GDM1 (cell line): ENCODE measurements at places on chromosomes 2 and 18.
A peak's percentile ranks its signal among the peaks of the same experiment; 100 is the strongest.

GRCh38 chr2:146278881-146279280 is 1565.9 kb upstream of the ACVR2A start:
- no peak for DNase-seq

DNA sequence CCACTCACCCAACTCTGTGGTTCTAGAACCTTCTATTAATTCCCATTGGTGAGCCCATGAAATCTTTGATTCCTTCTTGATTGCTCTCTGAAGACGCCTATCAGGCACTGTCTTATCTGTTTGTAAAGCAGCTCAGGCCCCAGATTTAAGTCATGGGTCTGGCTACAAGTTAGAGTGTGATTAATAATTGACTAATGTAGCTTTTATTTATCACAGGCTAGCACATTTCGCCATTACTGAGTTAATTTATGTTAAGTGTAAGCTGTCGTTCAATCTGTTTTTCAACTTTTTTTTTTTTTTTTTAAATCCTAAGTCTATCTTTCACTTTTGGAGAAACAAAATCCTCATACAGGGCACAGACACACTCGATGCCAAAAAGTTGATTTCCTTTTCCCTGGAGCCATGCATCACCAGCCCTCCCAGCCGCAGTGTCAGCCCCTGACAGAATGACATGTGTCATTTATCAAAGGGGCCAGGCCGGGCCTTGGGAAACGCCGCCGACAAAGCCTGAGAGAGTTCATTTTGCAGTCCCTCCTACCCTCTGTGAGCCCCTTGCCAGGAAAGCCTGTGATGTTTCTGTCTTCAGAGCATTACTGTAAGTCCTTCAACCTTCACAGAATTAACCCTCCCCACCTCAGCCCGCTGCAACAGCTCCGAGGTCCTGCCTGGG is 15.8 kb downstream of the TSHZ1 start:
- no peak for DNase-seq

GRCh38 chr18:3578621-3579020 is 128.6 kb downstream of the TGIF1 start:
- no peak for DNase-seq

GRCh38 chr2:231909631-231910030 is 16.6 kb downstream of the NPPC start:
- DNase-seq, result no peak

- DNase-seq, result no peak
Measured at GRCh38 chr2:39437522-39438296, 624 bp upstream of the MAP4K3 start.

GRCh38 chr2:148653437-148653836 is 8.9 kb downstream of the EPC2 start:
- no peak for DNase-seq

DNA sequence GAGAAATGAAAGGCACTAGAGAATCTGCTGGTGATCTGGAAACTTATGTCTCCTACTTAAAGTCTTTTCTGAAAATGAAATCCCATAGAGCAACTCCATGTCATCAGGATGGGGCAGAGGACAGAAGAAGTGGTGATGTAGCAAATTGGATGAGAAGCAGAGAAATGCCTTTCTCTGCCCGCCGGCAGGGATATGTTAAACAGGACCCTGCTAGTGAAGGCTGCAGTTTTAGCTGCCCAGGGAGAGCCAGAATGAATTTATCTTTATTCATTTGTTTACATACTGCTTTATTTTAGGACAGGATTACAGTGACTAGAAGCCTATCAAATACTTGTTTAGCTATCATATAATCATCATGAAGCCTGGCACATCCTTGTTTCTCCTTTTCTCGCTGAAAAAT is 247.0 kb downstream of the DOK6 start:
- DNase-seq, result no peak

DNA sequence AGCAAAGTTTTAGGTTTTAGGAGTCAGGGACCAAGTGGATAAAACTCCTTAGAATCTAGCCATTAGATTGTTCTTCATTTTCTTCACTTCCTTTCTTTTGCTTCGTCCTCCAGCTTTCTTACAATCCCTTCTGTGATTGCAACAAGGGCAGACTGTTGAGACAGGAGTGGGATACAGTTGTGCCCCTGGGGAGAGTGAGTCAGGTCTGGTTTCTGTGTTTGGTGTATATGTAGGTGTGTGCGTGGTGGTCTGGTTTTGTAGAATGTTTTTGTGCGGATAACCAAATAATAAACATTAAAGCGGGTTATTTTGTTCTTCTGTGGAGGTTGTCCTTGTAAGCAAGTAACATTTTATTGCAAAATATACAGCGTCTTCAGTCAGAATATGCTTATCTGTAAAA is 7.3 kb downstream of the INSIG2 start:
- DNase-seq, result no peak

DNA sequence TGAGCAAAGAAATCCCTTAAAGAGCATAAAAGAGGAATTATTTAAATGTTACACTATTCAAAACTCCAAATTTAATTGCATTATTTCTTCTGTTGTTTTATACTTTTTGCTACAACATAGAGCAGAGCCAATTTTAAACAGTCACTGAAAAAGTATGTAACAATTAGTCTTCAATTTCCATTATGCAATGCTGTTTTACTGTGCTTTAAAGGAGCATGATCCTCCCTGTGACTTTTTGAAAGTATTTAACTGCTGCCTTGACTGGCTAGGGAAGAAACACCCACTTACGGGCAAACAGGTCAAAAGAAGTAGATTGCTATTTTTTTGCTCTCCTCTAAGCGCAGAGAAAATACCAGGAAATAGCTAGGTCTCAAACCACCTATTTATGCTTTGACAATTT is 217.4 kb upstream of the GCFC2 start:
- no peak for DNase-seq

DNA sequence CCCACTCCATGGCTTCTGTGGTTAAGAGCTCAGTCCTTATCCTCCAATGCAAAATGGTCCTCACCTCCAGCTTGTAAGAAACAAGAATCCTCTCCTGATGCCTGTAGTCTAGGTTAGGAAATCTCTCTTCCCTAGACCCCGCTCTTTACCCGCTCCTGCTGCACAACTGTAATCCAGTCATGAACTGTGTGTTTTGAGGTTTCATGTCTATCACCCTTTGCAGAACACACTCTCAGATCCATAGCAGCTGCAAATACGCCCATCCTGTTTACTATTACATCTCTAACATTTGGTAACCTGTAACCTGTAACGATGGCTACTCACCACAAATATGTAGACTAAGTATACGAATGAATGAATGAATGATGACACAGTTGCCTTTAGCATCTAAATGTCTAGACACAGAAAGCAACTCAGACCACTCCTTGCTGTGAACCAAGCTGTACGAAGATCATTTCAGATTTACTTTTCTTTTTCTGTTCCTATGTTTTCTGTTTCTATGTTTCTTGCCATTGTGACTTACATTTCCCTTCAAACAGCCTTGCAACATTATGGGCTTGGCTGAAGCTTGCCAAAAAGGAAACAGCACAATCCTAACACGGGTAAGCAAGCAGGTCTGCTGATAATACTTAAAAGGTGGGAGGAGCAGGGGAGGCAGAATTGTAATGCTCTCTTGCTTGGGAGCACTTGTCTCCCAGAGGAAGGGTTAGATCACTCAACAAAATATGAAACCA is 53.7 kb downstream of the EPHA4 start:
- no peak for DNase-seq

GRCh38 chr18:2657788-2658458 is 2.4 kb downstream of the SMCHD1 start:
- DNase-seq, result no peak

DNA sequence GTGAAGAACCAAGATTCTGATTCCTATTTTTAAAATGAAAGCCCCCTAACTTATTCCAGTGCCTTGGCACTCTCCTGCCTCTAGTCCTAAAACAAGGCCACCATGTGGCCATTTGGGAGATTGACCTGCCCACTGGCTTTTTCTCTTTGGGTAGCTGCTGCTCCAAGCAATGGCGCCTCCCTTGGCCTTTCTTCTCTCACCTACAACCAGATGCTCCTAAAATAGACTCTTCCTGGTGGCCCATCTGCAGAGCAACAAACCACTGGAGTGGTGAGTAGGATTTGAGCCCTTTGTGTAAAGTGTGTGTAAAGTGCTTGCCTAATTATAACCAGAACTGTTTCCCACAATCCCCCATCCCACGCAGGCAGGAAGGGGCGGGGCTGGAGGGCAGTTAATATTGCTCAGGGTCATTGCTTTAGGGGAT is 114.2 kb downstream of the FHOD3 start:
- no peak for DNase-seq

DNA sequence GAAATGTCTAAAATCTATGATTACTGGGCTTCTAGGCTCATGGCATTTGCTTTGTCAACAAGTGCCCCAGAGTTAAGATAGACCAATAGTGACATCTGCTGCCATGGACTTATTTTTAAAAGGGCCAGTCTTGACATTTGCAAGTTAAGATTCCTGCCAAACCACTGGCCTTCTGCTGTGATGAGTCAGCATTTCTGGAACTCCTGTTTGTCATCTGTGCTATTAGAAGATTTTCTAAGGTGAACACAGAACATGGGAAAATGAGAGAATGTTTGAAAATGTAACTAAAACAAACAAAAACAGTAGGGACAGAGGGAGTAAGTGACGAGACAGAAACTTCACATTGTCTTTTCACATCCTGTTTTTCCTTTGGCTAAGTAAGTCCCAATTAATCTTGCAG is 93.7 kb upstream of the WDR75 start:
- DNase-seq, result no peak

GRCh38 chr18:26555804-26556553 is 7.6 kb upstream of the KCTD1 start:
- DNase-seq, result no peak

GRCh38 chr2:230335461-230335863 is 8.5 kb downstream of the SP140L start:
- DNase-seq, result no peak

GRCh38 chr2:128608921-128609880 is 290.5 kb upstream of the HS6ST1 start:
- DNase-seq, result no peak

GRCh38 chr2:106667478-106668070 is 180.4 kb downstream of the CD8B2 start:
- DNase-seq, result no peak

DNA sequence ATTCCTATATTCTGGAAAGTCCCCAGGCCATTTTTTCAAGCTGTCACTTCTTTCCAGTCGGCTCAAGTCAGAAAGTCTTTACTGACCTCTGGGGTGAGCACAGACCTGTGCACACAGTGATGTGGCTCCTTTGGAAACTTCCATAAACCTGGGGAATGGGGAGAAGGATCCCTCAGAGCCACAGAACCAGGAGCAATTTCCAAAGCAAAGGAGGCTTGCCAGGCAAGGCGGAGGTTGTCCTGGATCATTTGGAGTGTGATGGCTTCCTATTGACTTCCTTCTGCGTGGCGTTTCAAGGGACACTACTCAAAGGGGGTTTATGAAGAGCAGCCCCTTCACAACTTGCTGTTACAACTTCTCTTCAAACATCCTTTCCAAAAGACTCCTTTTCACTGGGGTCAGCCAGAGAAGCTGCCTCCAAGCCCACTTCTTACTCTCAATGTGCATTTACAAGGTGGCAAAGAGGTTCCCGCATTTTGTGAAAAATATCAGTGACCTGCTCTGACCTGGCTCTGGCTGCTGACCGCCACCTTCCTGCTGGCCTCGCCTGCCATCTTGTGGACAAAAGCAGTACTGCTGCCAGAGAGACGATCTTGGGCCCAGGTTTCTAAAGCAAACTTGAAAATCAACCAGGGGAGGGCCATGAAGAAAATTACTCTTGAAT is 18.2 kb upstream of the TMEM247 start:
- peak; percentile 50 for DNase-seq

DNA sequence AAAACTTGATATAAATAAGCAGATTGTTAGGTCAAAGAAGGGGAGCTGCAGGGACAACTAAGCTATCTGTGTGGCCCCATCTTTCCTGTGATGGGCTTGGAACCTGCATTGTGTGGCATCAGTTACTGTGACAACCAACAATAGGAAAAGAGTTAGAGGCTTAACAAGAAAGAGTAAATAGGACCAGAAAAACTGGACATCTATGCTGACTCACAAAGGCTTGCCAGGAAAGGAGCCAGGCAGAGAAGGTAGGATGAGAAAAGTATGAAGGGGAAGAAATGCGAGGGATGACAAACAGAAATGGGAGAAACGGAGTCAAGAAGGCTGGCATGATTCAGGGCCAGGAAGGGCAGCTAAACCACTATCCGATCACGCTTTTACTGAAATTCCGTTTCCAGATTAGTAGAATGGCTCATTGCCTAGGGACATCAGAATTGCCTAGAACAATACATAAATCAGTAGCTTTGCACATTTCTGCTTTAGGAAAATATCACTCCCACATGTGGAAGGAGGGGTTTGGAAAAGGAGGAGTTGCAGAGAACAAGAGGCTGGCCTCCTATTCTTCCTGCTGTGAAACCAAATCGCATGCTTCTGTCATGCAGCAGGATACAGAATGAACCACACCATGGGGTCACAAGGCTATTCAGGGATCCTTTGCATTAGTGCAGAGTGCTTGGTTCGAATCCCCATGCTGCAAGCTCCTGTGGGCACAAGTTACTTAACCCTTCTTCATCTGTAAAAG is 7.3 kb downstream of the PLA2R1 start:
- DNase-seq, result no peak

GRCh38 chr18:57220930-57221483 is 74.1 kb downstream of the BOD1L2 start:
- no peak for DNase-seq

GRCh38 chr18:24658302-24658701 is 197.9 kb downstream of the HRH4 start:
- no peak for DNase-seq

- no peak for DNase-seq
Measured at GRCh38 chr2:183459466-183459865, 335.2 kb downstream of the NUP35 start.

DNA sequence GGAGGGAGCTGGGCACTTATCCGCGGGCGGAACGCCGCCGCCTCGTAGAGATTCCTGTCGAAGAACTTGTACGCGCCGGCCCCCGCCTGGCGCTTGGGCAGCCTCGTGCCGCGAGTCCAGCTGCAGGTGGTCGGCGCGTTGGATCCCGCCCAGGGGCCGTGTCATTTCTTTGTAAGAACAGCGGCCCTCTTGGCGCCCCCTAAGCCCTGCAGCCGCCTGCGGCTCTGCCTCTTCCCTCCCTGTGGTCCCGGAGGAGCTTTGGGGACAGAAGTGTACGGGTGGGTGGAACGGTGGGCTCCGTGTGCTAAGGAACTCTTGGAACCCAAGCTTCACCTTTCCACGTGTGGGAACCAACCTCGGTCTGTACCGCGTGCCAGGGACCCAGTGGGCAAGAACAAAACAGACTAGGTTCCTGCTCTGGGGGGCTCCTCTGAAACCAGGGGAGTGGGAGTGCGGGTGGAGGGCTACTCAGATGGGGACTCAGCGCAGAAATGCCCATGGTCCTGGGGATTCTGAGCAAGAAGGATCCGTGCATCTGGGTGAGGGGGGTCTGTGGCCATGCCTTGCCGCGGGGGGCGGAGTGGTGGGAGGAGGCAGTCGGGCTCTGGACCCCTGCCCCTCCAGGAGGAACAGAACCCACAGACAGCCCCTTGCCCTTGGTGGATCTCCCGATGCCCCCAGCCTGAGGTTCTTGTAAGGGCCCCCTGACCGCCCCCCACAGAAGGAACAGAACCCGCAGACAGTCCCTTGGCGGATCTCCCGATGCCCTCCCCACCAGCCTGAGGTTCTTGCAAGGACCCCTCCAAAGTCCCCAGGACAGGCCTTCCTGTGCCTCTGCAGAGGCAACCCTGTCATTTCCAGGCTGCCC is 1.5 kb downstream of the GPC1 start:
- DNase-seq, result no peak
